ENCODE measurements at places on chromosomes 12 and 14.
A peak's percentile ranks its signal among the peaks of the same experiment; 100 is the strongest.

- DNase-seq, result no peak
Observed at GRCh38 chr12:110373425-110373824, 30.1 kb downstream of the ANAPC7 start.

GRCh38 chr12:93163260-93164036, 214.3 kb upstream of the NUDT4 start:
- DNase-seq, result no peak

GRCh38 chr12:77152623-77153193, 87.3 kb upstream of the E2F7 start:
- DNase-seq, result peak; percentile 18

GRCh38 chr14:99612738-99613330, 8.8 kb upstream of the CCDC85C start:
- DNase-seq, result no peak

DNA sequence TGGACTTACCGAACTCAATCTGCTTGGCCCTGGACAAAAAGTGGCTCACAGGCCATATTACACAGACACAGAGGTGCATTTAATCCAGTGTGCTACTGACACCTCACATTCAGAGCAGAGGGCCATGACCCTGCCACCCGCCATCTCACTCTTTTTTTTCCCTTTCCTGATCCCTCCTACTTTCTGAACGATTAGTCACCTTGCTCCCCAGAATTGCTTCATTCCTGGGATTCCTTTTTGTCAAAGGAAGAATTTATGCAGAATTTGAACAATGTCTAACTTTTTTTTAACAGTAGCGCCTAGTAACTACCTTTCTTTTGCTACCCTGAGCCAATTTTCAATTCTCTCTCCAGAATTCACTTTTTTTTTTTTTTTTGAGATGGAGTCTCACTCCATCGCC, 4.6 kb downstream of the PKP2 start:
- DNase-seq, result no peak

DNA sequence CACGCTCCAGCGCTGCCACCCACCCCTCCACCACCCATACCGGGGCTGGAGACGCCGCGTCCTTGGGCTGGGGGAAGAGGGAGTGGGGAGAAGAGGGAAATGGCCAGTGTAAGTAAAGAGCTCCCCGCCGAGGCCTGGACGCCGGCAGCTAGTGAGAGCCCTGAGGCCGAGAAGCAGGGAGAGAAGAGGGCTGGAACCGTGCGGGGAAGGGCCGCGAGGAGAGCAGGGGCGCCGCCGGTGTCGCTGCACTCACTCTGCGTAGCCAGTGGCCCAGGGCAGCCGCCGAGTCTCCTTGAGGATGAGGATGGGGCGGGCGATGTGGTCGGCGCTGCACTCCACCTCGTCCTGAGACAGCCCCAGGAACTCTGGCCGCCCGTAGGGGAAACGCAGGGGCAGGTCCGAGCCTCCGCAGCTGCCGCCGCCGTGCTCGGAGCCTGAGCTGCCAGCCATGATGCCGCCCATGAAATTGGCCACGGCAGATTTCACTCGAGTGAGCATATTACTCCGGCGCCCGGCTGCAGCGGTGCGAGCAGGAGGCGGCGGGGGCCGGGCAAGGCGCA, 631 bp downstream of the PPM1H start:
- DNase-seq, result no peak

- DNase-seq, result no peak
Observed at GRCh38 chr12:78866518-78866917, 1.9 kb downstream of the SYT1 start.

DNA sequence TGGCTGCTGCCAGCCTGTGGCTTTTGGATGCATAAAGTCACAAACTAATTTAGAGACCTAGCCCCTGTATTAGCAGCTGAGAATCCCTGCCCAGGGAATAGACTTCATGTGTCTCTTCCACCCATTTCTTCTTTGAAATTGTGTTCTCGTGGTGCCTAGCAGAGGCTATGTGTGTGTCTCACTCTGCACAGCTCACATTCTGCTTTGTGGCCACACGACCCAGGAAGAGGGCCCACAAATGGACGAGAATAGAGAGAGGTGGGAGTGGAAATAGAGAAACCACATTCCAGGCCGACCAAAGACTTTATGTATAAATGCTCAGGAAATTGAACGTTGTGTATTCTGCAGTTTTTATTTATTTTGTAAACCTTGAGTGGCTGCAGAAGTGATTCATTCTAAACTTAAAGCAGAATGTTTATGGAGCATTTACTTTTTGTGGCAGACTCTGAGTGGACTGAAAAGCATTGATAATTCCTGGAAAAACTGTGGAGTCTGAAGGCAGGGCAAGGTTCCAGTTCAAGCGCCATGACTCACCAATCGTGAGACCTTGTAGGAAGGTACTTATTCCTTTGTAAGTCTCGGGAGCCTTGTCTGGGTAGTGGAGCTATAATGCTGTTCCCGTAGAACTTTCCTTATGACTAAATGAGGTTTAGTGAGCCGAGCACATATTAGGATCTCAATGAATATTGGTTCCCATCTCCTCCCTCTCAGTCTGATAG, 9.1 kb downstream of the B4GALNT3 start:
- no peak for DNase-seq

DNA sequence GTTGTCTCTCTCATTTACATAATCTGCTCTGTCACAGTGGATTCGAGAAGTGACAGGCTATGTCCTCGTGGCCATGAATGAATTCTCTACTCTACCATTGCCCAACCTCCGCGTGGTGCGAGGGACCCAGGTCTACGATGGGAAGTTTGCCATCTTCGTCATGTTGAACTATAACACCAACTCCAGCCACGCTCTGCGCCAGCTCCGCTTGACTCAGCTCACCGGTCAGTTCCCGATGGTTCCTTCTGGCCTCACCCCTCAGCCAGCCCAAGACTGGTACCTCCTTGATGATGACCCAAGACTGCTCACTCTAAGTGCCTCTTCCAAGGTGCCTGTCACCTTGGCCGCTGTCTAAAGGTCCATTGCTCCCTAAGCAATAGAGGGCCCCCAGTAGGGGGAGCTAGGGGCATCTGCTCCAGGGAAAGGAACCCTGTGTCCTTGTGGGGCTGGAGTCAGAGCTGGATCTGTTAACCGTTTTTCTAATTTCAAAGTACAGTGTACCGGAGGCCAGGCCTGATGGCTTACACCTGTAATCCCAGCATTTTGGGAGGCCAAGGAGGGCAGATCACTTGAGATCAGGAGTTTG, 5.1 kb downstream of the ERBB3 start:
- DNase-seq, result no peak

Data from Panc1 (cell line).